ENCODE measurements at places on chromosomes 7 and 10. TPM values are rescaled to one million over a fixed set of nuclear protein-coding genes. Genes with fewer than 3 reads are reported as not detected.

DNA sequence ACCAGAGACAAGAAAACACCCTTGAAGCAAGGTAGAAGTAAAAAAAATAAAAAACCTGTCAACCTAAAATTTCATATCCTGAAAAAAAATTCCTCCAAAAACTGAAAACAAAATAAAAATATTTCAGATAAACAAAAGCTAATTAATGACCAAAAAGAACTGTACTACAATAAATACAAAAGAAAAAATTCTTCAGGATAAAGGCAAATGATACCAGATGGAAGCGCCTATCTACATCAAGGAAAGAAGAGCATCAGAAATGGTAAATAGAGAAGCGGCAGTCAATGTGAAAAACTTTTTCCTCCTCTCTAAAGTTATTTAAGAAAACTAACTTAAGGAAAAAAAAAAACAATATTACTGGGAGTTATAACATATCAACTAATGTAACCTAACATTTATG lies 79.8 kb downstream of the RSU1 start:
- DNase-seq, result no peak

GRCh38 chr10:11509036-11509435 lies 102.4 kb downstream of the USP6NL start:
- DNase-seq, result no peak

- DNase-seq, result no peak
Measured at GRCh38 chr7:84027678-84028077, 166.9 kb downstream of the SEMA3A start.

DNA sequence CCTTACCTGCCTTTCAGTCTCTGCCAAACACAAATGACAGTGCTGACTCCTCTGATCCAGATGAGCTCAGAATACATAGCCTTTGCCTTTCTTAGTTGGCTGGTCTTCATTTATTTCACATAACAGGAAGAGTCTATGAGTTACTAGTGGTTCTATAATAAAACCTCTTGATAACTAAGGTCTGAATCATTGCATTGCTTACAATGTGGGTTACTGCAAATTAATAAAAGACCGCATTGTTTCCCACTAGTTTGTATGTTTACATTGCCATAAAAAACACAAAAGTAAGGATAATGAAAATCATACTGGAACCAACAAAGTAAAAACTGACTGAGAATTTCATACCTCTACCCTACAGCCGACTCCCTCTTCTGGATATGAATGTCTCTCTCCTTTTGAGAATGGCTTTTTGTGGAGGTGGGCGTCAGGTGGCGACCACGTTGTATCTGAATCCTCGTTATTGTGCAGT lies 62.0 kb upstream of the AKR1E2 start:
- no peak for DNase-seq

The NPY gene
- 0.35 TPM for polyA plus RNA-seq

DNA sequence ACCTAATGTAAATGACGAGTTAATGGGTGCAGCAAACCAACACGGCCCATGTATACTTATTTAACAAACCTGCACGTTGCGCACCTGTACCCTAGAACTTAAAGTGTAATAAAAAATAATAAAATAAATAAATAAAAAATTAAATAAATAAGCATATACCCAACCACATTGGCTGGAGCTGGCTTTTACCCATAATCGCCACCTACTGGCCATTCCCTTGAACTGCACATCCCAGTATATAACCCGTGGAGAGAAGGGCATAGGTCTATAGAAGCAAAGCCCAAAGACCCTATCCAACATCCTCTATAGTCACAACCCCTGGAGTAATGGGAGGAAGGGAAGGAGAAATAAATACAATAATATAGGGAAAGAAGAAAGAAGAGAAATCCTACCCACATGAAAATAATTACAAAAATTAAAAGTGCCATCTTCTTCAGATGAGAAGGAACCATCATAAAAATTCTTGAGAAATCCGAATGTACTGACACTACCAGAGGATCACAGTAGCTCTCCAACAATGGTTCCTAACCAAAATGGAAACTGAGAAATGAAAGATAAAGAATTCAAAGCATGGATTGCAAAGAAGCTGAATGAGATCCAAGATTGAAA lies 65.6 kb downstream of the TWIST1 start:
- no peak for DNase-seq

DNA sequence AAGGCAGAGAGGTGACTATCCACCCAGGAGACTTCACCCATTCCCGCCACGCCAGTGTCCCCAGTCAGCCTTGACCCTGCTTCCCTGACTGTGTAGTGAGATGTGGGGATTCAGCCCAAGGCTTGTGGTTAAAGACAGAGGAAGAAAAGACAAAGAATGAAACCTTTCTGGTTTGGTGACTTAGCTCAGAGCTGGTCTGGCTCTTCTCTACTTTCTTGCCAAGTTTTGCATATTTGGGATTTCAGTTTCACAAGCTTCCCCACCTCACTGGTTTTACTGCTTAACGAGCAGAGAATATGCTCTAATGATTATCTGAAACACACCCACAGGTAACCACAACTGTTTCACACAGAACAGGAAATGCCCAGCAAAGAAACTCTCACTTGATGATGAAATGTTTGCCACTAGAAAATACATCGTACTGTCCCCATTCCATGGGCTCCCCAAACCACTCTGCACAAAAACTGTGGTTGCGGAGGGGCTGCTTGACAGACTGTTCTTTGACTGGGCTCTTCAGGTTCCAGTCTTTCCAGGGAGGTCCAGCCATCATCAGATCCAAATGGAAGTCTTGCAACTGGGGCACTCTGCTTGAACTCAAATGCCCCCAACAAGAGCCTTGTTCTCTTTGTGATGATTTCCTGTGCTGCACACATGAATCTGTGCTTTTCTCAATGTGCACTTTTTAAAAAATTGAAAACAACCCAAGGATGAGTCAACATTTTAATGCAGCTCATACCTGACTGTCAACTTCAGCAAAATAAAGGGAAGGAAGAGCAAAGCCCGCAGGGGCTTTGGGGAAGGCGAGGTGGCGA lies 95.5 kb downstream of the CTBP2 start:
- DNase-seq, result no peak

- no peak for DNase-seq
Measured at GRCh38 chr10:91636892-91637291, 4.0 kb upstream of the PPP1R3C start.

GRCh38 chr7:132548489-132549078 lies 27.7 kb downstream of the PLXNA4 start:
- no peak for DNase-seq

The LRRC17 gene
- polyA plus RNA-seq, result 82.0 TPM

The ADAMTS14 gene
- 1.2 TPM for polyA plus RNA-seq

DNA sequence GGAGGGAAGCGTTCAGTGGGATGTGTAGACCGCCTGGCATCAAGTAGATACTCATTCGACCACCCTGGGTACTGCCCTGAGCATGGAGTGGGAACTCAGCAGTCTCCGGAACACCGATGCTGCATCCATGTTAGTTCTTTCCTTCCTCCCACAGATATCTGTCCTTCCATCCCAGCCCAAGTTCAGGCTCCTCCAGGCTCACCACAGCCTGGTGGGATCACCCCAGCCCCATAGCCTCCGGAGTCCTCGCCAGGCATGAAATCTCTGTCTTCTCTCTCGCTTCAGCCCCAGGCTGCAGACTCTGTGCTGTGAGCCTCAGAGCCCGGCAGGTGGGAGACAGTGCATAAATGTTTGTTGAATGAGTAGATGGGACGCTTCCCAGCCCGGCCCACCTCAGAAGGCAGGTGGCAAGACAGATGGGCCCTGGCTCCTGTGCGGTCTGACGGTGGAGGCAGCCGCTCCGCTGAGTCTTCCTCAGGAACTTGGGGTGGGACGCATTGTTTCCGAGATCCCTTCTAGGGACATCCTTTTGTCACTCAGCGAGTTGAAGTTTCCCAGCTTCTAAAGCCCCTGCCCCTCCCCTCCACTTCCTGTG lies 42.9 kb downstream of the ELFN1 start:
- no peak for DNase-seq

The POMZP3 gene
- 11.0 TPM for polyA plus RNA-seq

GRCh38 chr10:12418725-12419261 lies 69.4 kb downstream of the CAMK1D start:
- DNase-seq, result no peak

DNA sequence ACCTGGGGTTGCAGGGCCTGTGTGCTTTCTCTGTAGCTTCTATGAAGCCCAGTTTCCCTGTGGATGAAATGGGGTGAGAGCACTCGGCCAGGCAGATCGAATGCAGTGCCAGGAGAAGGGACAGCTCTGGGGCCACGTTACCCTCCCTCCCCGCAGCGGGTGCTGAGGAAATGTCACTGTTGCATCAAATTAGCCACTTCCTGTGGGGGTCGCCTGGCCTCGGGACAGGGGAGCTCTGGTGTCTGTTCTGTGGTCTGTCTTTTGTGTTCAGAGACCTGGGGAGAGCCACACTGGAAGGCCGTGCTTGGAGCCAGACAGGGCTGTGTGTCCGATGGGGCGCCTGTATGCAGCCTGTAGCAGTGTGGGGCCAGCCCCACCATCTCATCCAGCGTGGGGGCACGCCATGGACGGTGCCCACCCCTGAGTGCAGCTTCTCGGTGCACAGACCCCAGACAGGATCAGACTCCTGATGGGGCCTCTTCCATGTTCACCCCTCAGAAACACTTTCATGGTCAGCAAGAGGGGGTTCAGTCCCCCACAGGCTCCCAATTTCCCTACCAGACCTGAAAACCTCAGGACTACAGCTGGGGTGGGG lies 13.6 kb downstream of the TTYH3 start:
- DNase-seq, result no peak

DNA sequence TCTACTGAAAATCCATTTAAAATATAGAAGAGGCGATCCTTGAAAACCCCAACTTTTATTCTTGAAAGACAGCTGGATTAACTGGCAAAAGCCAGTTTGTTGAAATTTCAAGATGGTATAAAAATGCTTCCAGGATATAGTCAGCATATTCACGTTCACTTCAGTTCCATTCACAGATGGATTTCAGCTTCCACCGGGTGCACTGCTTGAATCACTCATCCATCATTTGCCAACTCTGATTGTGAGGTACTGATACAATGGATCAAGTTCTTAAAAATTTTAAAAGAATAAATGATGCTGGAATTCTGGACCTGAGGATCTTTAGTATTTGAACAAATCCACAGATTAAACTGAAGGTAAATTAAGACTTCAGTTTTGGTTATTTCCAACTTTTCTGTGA lies 2.4 kb downstream of the PURB start:
- no peak for DNase-seq

The TMEM106B gene
- 103 TPM for polyA plus RNA-seq

- no peak for DNase-seq
Measured at GRCh38 chr10:45443101-45444009, 69.3 kb downstream of the ALOX5 start.

The BLNK gene
- polyA plus RNA-seq, result 63.0 TPM

The AQP1 gene
- 221 TPM for polyA plus RNA-seq

GRCh38 chr10:76581506-76582256 lies 1055.9 kb downstream of the KCNMA1 start:
- no peak for DNase-seq
